ENCODE measurements at places on chromosomes 5 and 9.

- DNase-seq: no peak
Measured at GRCh38 chr5:51829691-51830090, 446.4 kb downstream of the ISL1 start.

GRCh38 chr5:35304291-35304690, 74.0 kb upstream of the PRLR start:
- DNase-seq: no peak

DNA sequence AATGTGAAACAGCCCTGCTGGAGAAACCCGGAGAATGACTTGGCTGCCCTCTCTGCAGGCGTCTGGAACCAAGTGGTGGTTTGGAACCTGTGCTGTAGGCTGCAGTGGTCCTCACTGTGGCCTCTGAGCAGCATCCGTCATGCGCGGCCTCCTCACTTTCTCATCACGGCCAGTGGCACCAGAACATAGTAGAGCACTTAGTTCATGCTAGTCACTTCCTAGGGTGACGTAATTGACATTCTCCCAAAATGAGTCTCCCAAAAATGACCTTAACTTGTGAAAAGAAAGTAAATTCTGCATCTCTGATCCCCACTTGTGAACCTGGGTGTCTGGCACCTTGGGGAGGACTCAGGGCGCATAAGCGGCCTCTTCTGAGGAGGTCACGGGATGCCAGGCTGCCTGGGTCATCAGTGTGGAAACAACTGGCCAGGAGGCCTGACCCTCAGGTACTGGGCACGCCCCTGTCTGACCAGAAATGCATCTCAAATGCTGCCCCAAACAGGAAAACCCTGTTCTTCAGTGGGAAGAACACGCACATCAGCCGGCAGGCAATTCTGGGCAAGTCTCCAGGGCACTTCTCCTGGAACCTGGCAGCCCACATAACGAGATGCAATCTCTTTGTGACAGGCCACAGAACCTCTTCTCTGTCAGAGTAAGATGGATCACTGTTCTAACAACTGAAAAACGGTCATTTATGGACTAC, 36.6 kb upstream of the SPTLC1 start:
- no peak for DNase-seq

- no peak for DNase-seq
Measured at GRCh38 chr5:15510831-15511230, 10.9 kb downstream of the FBXL7 start.

- no peak for DNase-seq
Measured at GRCh38 chr5:168340487-168340886, 49.0 kb downstream of the WWC1 start.

GRCh38 chr9:112831281-112831851, 59.3 kb downstream of the SLC46A2 start:
- DNase-seq: no peak

DNA sequence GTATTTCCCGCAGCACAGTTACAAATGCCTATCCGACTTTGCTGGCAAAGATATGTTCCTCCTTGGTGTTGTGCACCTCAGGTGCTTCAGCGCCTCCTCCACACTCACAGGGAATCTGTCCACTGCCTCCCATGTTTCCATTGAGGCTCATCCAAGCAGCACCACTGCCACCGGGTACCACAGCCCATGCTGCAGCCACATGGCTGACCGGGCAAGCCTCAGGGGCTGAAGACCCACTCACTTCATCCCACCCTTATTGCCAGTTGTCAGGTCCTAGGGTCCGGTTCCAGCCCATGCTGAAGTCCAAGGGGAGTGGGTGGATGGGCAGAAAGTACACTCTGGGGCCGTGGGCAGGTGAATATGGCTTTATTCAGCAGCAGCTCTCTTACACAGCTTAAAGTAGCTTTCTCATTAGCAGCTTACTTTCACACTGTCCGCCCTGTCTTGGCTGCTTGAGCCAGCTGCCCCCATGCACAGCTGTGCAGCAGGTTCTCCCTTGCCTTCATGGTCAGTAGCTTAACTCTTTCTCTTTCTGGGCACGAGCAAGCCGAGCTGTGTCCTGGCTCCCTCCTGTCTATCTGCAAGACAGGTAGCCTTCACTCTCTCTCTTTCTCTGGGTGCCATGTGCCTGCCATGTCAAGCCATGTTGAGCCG, 1052.3 kb downstream of the PTPRD start:
- DNase-seq: no peak

DNA sequence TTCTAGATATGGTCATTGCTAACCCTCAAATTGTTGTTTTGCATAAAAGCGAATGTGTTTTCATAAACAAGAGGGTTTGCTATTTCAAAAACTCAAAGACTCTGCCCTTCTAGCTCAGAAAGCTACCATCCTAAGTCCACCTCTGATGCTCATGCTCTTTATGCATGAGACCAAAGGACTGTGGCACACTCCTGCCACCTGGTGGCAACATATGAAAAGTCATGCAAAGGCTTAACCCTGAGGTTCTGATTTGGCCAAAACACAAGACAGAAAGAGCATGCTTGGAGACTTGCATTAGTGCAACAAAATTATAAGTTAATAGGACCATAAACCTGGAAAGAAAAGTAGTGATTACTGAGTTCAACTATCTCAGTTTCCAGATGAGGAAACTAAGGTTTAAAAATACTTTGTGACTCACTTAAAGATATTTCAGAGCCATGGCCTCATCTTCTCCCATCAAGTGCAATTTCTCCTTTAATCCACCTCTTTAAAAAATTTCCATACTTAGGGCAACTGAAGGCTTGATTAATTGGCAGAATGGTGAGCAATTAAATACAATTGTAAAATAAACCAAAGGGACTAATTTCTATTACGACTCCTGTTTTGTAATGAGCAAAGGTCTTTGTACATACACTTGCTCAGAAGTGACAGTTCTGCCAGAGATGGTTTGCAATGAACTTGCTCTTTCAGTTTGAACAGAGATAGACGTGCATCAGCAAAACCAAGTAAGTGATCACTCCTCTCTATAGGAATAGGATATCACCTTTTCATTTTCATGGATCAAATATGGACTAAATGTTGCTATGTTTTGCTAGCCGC, 110.7 kb upstream of the RAD23B start:
- DNase-seq: no peak

- DNase-seq: no peak
Measured at GRCh38 chr5:170333161-170333910, 35.8 kb upstream of the LCP2 start.

- DNase-seq: no peak
Measured at GRCh38 chr5:84870369-84870768, 485.7 kb upstream of the EDIL3 start.

DNA sequence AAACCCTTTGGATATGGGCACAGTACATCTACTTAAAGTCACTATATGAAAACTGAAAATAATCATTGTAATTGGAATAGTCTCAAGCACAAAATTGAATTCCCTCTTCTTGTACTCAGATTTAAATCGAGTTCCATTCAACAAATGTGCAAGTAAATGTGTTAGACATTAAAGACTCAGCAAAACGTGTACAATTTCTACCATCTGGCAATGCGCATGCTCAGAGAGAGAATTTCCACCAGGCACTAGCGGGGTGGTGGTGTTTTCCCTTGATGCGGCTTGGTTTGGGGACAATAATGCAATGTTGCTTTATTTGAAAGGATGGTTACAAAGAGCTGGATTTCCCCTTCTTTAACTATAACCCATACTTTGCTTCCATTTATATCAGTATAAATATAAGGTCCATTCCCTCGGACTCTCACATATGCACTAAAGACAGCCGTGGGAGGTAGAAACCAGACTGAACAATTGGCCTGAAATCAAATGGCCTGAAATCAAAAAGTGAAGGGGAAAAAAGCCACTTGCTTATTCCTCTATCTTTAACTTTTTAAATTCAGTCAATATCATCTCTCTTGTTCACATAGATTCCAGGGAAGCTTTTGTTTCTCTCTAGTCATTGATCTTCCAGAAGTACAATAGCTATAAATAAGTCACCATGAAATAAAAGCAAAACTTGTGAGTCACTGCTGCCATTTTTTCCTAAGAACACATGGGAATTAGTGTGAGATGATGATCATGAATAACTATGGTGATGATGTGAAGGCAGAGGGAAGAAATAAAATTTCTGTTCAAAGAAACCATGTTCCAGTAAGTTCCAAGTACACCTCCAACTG, 59.2 kb downstream of the ADAMTS12 start:
- no peak for DNase-seq

Measured in suprapubic skin (tissue), 4 donors.